ENCODE measurements at places on chromosomes 5 and 9. TPM values are rescaled to one million over a fixed set of nuclear protein-coding genes. Genes with fewer than 3 reads are reported as not detected.
A peak's percentile ranks its signal among the peaks of the same experiment; 100 is the strongest.

DNA sequence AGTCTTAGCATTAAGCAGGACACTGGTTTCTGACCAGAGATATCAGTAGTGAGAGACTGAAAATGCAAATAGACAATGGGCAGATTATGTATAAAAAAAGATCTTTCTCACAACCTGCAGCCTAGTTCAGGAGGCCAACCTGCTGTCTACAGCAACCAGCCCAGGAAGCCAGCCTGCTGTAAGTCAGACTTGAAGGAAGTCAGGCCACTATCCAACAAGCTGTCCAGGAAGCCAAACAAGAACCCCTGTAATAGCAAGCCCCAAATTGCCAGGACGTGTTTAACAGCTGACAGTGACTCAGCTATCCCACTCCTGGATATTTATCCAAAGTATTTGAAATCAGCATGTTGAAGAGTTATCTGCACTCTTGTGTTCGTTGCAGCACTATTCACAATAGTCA is 121.8 kb upstream of the SPIN1 start:
- DNase-seq = no peak

Gene CA9
- 11.2 TPM for total RNA-seq

Gene TAF11L10
- not detected for total RNA-seq

DNA sequence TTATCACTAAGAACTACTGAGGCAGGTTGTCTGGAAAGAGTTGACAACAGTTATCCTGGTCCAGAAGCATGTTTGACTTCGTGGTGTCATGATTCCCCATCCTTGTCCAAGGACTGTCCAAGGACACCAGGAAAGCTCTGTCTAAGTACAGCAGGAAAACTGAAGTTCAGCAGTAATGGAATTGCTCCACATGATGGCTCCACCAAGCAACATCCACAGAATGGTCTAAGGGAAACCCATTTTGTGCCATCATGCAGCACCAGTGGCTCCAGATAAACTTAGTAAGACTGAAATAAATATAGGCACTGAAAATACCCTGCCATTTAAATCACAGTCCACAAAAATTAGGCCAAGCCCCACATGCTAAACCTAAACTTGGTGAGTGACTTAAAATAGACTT is 192.8 kb downstream of the CDH18 start:
- peak; percentile 62 for DNase-seq
